Effector memory CD8-positive, alpha-beta T cell (primary cell): ENCODE measurements at places on chromosomes 12 and 14.

DNA sequence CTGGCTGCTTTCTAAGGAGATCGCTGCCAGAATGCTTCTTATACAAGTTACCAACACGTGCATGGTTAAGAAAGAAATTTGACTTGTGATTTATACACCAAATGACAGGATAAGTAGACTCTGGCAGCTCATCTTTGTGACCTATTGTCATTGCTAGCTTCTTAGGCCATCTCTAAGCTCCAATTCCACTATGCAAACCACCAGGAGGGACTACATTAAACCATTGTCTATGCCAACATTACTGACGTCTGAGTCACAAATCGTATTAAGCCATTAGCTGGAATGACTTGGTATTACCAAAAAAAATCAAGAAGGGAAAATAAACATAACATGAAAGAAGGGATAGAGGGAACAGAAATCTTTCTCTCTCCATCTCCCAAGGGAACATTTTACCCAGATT is 15.8 kb upstream of the VPS33A start:
- DNase-seq = no peak

GRCh38 chr12:13843841-13844240 is 137.6 kb downstream of the GRIN2B start:
- no peak for DNase-seq

GRCh38 chr14:88049266-88049665 is 44.3 kb downstream of the GPR65 start:
- no peak for DNase-seq

- DNase-seq = no peak
Measured at GRCh38 chr14:33480887-33481184, 470.0 kb downstream of the EGLN3 start.

- DNase-seq = no peak
Measured at GRCh38 chr12:93091886-93092648, 163.0 kb upstream of the EEA1 start.
